ENCODE measurements at places on chromosomes 5 and 9.

GRCh38 chr5:176790941-176791340, 19.4 kb upstream of the UNC5A start:
- DNase-seq = no peak

GRCh38 chr9:6681957-6682501, 36.5 kb upstream of the GLDC start:
- DNase-seq = no peak

DNA sequence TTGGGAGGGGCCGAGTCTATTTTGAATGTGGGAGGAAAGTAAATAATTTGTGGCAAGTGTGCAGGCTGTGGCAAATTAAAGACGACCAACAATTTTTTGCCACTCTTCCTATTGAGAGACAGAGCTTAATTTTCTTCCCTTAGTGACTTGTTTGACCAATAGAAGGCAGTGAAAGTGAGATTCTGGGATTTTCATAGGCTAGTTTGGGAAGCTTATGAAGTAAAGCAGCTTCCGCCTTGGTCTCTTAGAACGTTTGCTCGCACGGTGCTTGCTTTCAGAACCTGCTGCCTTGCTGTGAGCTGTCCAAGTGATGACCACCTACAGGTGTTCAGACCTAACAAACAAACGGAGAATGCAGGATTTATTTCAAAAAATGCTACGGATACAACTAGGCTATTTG, 6.7 kb upstream of the OR1N2 start:
- DNase-seq = no peak

- no peak for DNase-seq
Measured at GRCh38 chr9:110089681-110090370, 118.1 kb downstream of the C9orf152 start.

- DNase-seq = no peak
Measured at GRCh38 chr9:133333011-133333410, 3.0 kb downstream of the SURF6 start.
